ENCODE measurements at places on chromosomes 7 and 10.

- DNase-seq, result no peak
Measured at GRCh38 chr10:121096617-121097431, 245.7 kb downstream of the WDR11 start.

- no peak for DNase-seq
Measured at GRCh38 chr7:91293136-91293535, 28.9 kb downstream of the FZD1 start.

DNA sequence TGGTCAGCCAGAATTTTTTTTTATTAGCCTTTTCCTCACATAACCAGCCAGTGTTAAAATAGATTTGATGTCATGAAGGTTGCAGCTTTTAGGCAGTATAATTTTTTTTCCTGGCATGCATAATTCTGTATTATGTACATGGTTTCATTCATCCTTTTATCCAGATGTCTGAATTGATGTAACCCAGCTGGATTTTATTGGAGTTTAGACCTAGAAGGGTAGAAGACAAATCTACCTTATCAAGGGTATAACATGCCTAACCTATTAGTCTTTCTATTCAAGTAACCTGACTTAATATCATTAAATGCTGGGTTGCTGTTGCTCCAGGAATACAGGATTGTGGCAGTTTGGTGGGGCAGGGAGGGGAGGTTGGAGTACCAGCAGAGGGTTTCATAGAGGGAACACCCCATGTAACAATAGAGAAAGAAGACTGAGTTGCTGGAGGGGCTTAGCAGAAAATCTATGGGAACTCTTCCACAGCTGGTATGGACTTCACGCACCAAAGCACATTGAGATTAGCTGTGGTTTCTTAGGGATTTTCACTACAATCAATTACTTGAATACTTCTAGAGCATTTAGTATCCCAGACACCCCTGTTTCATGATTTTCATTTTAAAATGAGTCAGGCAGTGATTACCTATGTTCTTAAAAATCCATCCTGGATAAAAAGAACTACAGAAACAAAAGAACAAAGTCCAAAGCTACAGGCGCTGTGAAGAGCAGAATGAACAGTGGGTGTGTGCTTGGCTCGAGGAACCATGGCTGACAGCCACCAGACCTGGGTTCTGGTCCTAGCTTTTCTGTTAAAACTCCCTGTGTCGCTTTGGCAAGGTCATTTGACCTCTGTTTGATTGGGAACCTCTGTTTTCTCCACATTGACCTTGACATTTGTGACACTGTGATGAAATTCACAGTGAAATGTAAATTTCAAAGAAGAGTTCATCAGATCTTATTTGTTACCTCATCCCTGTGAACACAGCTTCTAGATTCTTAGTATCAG is 93.5 kb downstream of the CREM start:
- no peak for DNase-seq

DNA sequence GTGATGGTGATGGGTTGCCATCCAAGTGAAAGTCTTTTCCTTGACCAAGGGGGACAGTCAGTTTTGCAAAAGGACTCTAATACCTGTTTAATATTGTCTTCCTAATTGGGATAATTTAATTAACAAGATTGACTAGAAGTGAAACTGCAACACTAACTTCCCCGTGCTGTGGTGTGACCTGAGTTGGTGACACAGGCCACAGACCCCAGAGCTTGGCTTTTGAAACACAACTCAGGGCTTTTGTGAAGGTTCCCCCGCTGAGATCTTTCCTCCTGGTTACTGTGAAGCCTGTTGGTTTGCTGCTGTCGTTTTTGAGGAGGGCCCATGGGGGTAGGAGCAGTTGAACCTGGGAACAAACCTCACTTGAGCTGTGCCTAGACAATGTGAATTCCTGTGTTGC is 6.9 kb downstream of the PPIF start:
- no peak for DNase-seq

GRCh38 chr7:131859147-131859821 is 302.9 kb upstream of the PODXL start:
- peak; percentile 25 for DNase-seq
